Neural crest cell (in vitro differentiated cells): ENCODE measurements at places on chromosomes 1 and 21. TPM values are rescaled to one million over a fixed set of nuclear protein-coding genes. Genes with fewer than 3 reads are reported as not detected.
A peak's percentile ranks its signal among the peaks of the same experiment; 100 is the strongest.

GRCh38 chr1:44318097-44319088 lies 36.7 kb downstream of the ERI3 start:
- peak; percentile 60 for DNase-seq

DNA sequence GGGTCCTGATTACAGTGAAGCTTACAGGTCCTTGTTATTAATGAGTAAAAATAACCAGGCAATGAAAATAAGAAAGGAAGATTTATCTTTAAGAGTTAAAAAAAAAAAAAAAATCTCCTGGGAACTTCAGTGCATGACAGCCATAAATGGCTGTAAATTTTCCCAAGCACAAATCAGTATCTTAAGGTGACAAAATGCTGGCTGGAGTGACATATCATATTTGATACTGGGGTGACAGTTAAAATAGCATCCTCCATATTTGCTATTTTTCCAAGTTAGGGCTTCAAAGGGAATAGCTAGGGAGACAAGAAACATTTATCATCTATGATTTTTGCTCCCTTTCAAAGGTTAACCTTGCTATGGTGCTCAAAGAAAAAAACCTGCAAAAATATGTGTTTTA lies 226.6 kb downstream of the PRDM2 start:
- no peak for DNase-seq

GRCh38 chr1:219805191-219805590 lies 123.2 kb downstream of the SLC30A10 start:
- DNase-seq: no peak

DNA sequence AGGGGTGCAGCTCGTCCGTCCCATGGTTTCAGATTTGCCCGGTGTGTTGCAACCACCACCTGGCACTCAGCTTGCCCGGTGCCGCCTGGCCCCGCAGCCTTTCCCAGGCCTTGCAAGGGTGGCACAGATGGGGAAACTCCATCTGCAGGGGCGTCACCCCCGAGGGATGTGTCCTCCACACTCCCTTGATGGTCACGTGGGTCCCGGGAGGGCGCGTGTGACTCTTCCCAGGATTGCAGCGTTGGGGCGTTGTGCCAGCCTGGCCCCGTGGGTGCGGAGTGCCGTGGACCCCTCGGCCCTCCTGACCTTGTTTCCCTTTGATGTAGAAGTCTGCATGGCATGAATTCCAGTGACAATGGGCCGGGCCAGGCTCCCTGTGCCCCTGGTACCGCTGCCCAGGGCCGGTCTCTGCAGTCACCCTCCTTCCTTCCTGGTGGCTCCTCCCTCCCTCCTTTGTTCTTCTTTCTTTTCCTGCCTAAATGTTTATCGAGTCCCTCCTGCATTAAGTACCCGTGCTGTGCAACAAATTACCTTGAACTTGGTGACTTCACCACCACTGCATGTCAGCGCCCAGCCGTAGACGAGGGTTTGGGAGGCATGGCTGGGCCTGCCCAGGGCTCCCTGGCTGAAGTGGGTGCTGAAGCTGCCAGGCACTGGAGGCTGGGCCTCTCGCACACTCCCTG lies 22.9 kb downstream of the RRP1 start:
- no peak for DNase-seq

DNA sequence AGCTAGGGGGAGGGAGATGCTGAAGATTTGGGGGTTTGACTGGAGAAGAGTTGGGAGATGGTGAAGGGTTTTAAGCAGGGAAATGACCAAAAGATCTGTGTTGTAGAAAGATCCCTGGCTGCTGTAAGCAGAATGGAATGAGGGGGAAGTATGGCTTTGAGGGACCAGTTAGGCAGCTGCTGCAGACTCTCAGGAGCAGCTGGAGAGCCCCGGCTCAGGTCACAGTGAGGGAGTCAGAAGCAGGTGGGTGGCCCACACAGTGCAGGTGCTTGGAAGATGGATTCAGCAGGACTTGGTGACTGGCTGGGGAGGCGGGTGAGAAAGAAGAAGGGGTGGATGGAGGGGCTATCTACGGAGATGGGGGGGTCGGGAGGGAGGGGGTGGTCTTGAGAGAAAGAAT lies 35.7 kb downstream of the EDN2 start:
- no peak for DNase-seq

The HMGB4 gene
- total RNA-seq: not detected in 2 replicates

The SYCP1 gene
- not detected in 2 replicates for total RNA-seq

- DNase-seq: no peak
Observed at GRCh38 chr1:206708058-206708457, 23.4 kb downstream of the MAPKAPK2 start.

The AADACL4 gene
- not detected in 2 replicates for total RNA-seq

DNA sequence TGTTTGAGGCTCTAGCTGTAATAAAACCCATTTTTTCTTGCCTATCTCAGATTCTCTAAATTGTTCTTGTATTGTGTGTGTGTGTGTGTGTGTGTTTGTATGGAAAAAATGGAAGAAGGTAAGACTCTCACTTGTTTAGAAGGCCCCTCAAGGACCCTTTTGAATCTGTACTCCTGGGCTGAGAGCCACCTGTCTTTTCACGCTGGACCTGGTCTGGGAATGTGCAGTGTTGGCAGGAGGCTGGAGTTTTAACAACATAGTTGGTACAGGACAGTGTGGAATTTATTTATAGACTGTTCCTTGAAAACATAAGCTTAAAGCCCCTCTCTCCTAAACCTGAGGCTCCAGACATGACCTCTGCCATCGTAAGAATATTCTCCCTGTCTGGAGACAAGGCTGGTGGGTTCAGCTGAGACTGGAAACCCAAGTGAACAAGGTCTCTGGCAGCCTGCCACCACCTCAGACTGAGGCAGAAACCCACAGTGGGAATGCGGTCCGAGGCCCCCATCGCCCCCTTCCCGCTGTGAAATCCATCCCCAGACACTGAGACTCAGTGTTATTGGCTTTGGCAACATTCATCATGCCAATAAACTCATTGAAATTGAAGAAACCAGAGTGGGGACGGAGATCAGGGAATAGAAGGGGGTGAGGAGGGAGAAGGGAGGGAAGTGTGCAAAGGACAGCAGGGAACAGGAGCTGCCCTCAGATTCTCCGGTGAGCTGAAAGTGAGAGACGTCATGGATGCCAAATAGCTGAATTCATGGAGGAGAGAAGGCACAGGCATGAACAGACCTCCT lies 24.6 kb upstream of the PLXNA2 start:
- DNase-seq: no peak

DNA sequence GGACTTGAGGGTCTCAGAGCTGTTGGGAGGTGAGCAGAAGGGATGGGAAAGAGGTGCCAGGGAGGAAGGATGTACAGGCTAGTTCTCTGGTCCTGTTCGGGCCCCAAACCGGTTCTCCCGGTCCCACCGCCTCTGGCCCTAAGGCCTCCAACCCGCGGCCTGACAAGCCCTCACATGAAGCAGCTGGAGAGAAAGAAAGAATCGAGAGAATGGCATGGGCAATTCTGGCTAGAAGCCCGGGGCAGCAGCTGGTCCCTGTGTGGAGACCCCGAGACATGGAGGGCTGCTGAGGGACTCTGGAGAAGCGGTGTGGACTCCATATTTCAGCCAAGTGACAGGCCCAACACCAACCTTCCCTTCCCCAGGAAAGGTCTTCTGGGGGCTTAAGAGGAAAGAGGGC lies 730 bp downstream of the CDC42SE1 start:
- no peak for DNase-seq

- no peak for DNase-seq
Observed at GRCh38 chr1:61056573-61057439, 25.6 kb upstream of the NFIA start.
